Posterior vena cava (tissue), 2 donors: ENCODE measurements at places on chromosomes 7 and 10. TPM values are rescaled to one million over a fixed set of nuclear protein-coding genes. Genes with fewer than 3 reads are reported as not detected.

- DNase-seq = no peak
Observed at GRCh38 chr10:71804077-71804476, 30.8 kb upstream of the VSIR start.

- DNase-seq = no peak
Observed at GRCh38 chr10:49678827-49679479, 498 bp upstream of the C10orf53 start.

GRCh38 chr7:152158801-152159587 is 133.5 kb downstream of the GALNT11 start:
- no peak for DNase-seq

DNA sequence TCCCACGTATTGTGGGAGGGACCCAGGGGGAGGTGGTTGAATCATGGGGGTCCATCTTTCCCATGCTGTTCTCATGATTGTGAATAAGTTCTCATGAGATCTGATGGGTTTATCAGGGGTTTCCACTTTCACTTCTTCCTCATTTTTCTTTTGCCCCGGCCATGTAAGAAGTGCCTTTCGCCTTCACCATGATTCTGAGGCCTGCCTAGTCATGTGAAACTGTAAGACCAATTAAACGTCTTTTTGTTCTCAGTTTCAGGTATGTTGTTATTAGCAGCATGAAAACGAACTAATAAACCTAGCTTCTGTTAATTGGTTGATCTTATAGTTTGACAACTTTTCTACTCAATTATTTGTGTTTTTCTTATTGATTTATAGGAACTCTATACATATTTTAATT is 206.3 kb downstream of the NXPH1 start:
- DNase-seq = no peak

The SPAM1 gene
- total RNA-seq = not detected

GRCh38 chr7:142469696-142470543 is 212.1 kb upstream of the PRSS58 start:
- DNase-seq = no peak

The CFAP70 gene
- total RNA-seq = 0.76 TPM

DNA sequence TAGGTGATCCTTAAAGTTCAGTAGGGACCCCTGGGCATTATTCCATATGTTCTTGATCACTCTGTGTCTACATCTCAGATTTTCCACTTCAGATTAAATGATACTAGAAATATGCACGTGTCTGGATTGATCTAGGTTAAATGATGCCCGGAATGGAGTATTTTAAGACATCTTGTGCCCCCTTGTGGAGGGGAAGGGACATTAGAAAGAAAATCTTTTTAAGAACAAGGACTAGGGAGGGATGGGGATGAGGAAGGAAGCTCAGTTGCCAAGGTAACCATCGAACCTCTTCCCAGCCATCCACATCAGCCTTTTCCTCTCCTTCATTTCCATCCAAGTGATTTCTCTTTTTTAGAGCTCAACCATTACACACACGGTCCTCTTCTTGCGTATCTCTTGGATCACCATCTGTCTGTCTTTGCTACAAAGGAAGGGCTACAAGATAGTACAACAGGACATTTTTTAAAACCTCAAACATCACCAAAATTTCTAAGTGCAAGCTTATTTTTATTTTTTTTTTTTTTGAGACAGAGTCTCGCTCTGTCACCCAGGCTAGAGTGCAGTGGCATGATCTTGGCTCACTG is 40.5 kb downstream of the PRSS2 start:
- DNase-seq = no peak

The CACNB2 gene
- total RNA-seq = 16.8 TPM
